H9 (cell line): ENCODE measurements at places on chromosomes 7 and 10. TPM values are rescaled to one million over a fixed set of nuclear protein-coding genes. Genes with fewer than 3 reads are reported as not detected.

The ADARB2 gene
- 0.87 and 1.0 TPM in 2 replicates for total RNA-seq

DNA sequence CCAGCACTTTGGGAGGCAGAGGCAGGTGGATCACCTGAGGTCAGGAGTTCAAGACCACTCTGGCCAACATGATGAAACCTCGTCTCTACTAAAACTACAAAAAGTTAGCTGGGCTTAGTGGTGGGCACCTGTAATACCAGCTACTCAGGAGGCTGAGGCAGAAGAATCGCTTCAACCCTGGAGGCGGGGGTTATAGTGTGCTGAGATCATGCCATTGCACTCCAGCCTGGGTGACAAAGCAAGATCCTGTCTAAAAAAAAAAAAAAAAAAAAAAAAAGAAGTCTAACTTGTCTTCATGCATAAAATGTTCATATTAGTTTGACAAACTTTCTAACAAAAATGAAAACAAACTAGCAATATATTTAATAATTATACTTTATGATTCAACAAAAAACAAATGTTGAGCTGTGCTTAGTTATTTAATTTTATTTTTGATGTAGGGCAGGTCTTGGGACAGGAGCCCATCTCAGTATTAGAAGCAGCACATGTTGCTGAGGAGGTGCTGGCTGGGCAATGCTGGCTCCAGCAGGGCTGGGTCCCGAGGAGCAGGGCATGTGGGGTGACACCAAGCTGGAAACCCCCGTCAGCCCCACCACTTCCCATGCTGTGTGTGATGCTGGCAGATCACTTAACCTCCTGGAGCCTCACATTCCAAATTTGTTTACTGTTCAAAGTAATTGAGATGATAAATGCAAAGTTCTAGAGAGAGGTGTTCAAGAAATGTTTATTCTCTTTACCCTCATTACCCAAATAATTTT is 335.3 kb upstream of the KLF6 start:
- no peak overlapping the region for H3K27ac ChIP-seq
- DNase-seq = no peak
- H3K36me3 ChIP-seq = no peaks in the 10 kb centered on the region
- H3K4me1 ChIP-seq = no peaks in the 10 kb centered on the region
- H3K27me3 ChIP-seq = no peaks in the 10 kb centered on the region

GRCh38 chr7:44065431-44066110 is at the start of gene PGAM2:
PGAM2 (minus strand) TSS chr7:44065567; CDS start chr7:44065529, 38 bp downstream.
- H3K4me3 ChIP-seq = peak within 1 kb of the TSS; percentile 56
- no peaks in the 10 kb centered on the region for H3K27me3 ChIP-seq
- H3K36me3 ChIP-seq = no peaks in the 10 kb centered on the region; the same call in 1 of the 2 replicates
- no peak within 1 kb of the TSS for H3K27ac ChIP-seq

- no peak overlapping the region for H3K27ac ChIP-seq
- H3K36me3 ChIP-seq = no peaks in the 10 kb centered on the region
- DNase-seq = no peak
- no peaks in the 10 kb centered on the region for H3K4me1 ChIP-seq
- no peak overlapping the region for H3K4me3 ChIP-seq
These were observed 32.6 kb upstream of the UNCX start for GRCh38 chr7:1200045-1200444.

- no peak for DNase-seq
- H3K4me3 ChIP-seq = no peak overlapping the region
- H3K4me1 ChIP-seq = no peaks in the 10 kb centered on the region
- no peaks in the 10 kb centered on the region for H3K27me3 ChIP-seq
These were observed 30.9 kb downstream of the CDK1 start for GRCh38 chr10:60809157-60809556.

- H3K4me1 ChIP-seq = no peaks in the 10 kb centered on the region; the same call in 1 of the 2 replicates
- DNase-seq = no peak
- no peaks in the 10 kb centered on the region for H3K27me3 ChIP-seq
- H3K27ac ChIP-seq = no peak overlapping the region
- H3K4me3 ChIP-seq = no peak overlapping the region
- H3K36me3 ChIP-seq = peaks cover 2% of the 10 kb centered on the region; the same call in 1 of the 3 replicates
These were observed 34.2 kb upstream of the SH2B2 start for GRCh38 chr7:102252366-102252982.

DNA sequence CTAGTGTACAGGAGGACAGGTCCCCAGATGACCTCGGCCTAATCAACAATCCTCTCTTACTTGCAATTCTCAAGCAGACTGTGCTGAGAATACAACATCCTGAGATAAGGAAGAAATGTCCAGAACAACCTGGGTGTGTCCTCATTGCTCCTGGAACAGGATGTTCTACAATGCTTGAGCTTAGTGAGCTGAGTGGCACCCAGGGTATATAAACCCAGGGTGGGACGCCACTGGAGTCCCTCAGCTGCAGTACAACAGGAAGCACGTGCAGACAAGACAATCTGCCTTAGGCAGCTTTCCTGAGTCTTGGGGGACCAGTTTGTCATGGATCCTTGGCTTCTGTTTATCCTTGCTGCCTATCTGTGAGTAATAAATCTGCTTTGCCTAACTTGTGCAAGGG is 27.7 kb upstream of the SLC25A13 start:
- H3K4me1 ChIP-seq = no peaks in the 10 kb centered on the region
- H3K4me3 ChIP-seq = no peak overlapping the region
- H3K36me3 ChIP-seq = no peaks in the 10 kb centered on the region
- H3K27me3 ChIP-seq = no peaks in the 10 kb centered on the region
- DNase-seq = no peak

GRCh38 chr7:7964250-7964649 is 4.3 kb upstream of the GLCCI1 start:
- H3K27me3 ChIP-seq = no peaks in the 10 kb centered on the region
- H3K4me1 ChIP-seq = no peaks in the 10 kb centered on the region
- H3K4me3 ChIP-seq = no peak overlapping the region
- DNase-seq = no peak
- no peaks in the 10 kb centered on the region for H3K36me3 ChIP-seq

GRCh38 chr7:94621120-94621519 is 34.8 kb downstream of the SGCE start:
- H3K36me3 ChIP-seq = no peaks in the 10 kb centered on the region
- no peaks in the 10 kb centered on the region; the same call in 1 of the 2 replicates for H3K4me1 ChIP-seq
- no peak overlapping the region for H3K27ac ChIP-seq
- H3K4me3 ChIP-seq = no peak overlapping the region
- H3K27me3 ChIP-seq = no peaks in the 10 kb centered on the region

DNA sequence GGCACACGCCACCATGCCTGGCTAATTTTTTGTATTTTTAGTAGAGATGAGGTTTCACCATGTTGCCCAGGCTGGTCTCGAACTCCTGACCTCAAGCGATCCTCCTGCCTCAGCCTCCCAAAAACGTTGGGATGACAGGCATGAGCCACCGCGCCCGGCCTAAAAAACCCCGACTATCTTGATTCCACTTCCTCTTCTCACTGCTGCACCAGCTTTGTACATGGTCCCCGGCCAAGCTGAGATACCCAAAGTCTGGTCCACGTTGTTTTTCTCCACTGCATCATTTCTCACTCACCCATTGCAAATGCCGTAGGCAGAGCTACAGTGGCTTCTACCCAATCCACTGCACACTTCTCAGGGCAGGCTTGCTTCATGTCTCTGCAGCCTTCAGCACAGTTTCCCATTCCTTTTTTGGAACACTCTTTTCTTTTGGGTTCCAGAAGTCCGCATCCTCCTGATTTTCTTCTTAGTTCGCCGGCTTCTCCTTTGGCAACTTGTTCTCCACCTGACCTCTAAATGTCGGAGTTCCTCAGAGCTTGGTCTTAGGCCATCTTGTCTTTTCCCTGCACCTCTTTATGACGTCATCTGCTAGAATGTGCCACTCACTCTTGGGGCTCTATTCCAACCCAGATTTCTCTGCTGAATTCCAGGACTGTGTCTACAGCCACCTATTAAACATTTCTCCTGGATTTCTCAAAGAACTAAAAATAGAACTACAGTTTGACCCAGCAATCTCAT is 6.0 kb upstream of the GNB2 start:
- no peaks in the 10 kb centered on the region for H3K27me3 ChIP-seq
- H3K36me3 ChIP-seq = no peaks in the 10 kb centered on the region; the same call in 2 of the 3 replicates
- H3K27ac ChIP-seq = no peak overlapping the region
- no peaks in the 10 kb centered on the region for H3K4me1 ChIP-seq
- DNase-seq = no peak
- no peak overlapping the region for H3K4me3 ChIP-seq

GRCh38 chr10:76149602-76150138 is 718.2 kb downstream of the LRMDA start:
- DNase-seq = no peak
- no peaks in the 10 kb centered on the region for H3K27me3 ChIP-seq
- H3K36me3 ChIP-seq = peaks cover 34% of the 10 kb centered on the region
- H3K4me1 ChIP-seq = peaks cover 8% of the 10 kb centered on the region; the same call in 1 of the 2 replicates

- H3K27ac ChIP-seq = no peak overlapping the region
- no peak for DNase-seq
- no peak overlapping the region for H3K4me3 ChIP-seq
- no peaks in the 10 kb centered on the region for H3K27me3 ChIP-seq
- H3K4me1 ChIP-seq = no peaks in the 10 kb centered on the region
These were observed 9.5 kb upstream of the ASB4 start for GRCh38 chr7:95476072-95476847.

DNA sequence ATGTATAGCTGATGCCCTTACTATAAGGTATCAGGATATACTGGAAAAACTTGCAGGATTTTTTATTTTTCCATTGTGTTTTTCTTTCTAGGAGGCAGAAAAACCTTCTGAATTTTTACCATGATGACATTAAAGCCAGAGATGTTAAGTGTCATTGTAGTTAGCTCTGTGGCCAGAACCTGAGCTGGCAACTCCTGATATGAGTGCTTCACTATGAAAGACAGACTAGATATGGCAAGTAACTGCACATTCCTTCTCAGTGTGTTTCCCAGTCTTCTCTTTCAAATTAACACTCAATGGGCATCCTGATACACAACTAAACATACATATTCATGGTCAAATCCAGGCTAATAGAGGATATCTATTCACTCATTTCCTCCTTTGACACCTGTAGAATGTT is 166.2 kb downstream of the CTTNBP2 start:
- peaks cover 3% of the 10 kb centered on the region for H3K36me3 ChIP-seq
- DNase-seq = no peak
- no peak overlapping the region for H3K4me3 ChIP-seq
- H3K4me1 ChIP-seq = no peaks in the 10 kb centered on the region
- H3K27ac ChIP-seq = no peak overlapping the region
- no peaks in the 10 kb centered on the region for H3K27me3 ChIP-seq

- DNase-seq = no peak
- peaks cover 11% of the 10 kb centered on the region; the same call in 2 of the 3 replicates for H3K36me3 ChIP-seq
- H3K27me3 ChIP-seq = no peaks in the 10 kb centered on the region
These were observed 12.3 kb upstream of the ASCC1 start for GRCh38 chr10:72228318-72228751.

The MYL10 gene
- total RNA-seq = 0.50 TPM in 1 of 2 replicates, not detected in the other

- H3K4me1 ChIP-seq = peaks cover 7% of the 10 kb centered on the region; the same call in 1 of the 2 replicates
- no peak overlapping the region for H3K4me3 ChIP-seq
These were observed 409.8 kb downstream of the LRMDA start for GRCh38 chr10:75841266-75841665.

- H3K4me3 ChIP-seq = peak overlapping the region; percentile 9; the same call in 1 of the 3 replicates
- H3K36me3 ChIP-seq = no peaks in the 10 kb centered on the region
- no peak overlapping the region for H3K27ac ChIP-seq
- DNase-seq = peak; percentile 83
- no peaks in the 10 kb centered on the region for H3K4me1 ChIP-seq
These were observed 84.0 kb upstream of the TMEM248 start for GRCh38 chr7:66837007-66837406.

The HTR5A gene
- not detected in 2 replicates for total RNA-seq

DNA sequence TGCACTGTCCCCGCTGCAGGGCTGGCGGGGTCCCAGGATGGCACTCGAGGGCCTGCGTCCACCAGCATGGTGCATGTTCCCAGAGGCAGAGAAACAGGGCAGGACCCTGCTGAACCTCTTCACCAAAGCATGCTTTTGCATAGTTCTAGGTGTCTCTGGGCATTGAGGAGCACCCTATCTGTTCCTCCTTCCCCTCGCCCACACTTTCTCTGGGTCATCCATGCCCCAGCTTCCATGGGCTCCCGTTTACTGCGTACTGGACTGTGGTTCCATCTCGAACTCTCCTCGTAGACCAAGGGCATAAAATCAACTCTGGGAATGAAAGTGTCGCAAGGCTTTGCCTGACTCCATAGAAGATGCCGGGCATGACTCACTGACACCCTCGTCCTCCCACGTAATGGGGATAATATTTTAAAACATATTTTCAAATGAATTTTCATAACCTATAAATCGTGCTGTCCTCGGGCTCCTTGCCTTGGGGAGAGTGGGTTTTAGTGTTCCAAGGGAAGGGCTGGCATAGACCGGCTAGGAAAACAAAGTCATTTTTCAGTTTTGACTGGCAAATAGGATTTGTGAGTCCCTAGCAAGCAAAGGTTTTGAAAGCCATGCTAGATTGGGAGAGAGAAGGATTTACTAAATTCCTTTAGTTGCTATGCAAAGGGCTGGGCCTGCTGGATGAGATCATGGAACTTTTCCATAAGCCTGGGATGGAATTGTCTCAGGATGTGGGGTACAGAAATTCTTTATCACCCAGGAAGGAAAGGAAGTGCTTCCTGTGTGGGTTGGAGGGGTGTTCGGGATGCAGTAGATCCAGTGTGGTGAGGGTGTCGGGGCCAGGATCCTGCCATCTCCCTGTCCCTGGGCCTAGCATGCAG is 498.7 kb upstream of the MKI67 start:
- H3K4me1 ChIP-seq = peaks cover 9% of the 10 kb centered on the region; the same call in 1 of the 2 replicates
- DNase-seq = no peak
- no peaks in the 10 kb centered on the region for H3K27me3 ChIP-seq
- H3K4me3 ChIP-seq = no peak overlapping the region
- H3K36me3 ChIP-seq = 0 out of 2 replicates have a peak, but pooled peaks cover 4% of the 10 kb centered on the region

DNA sequence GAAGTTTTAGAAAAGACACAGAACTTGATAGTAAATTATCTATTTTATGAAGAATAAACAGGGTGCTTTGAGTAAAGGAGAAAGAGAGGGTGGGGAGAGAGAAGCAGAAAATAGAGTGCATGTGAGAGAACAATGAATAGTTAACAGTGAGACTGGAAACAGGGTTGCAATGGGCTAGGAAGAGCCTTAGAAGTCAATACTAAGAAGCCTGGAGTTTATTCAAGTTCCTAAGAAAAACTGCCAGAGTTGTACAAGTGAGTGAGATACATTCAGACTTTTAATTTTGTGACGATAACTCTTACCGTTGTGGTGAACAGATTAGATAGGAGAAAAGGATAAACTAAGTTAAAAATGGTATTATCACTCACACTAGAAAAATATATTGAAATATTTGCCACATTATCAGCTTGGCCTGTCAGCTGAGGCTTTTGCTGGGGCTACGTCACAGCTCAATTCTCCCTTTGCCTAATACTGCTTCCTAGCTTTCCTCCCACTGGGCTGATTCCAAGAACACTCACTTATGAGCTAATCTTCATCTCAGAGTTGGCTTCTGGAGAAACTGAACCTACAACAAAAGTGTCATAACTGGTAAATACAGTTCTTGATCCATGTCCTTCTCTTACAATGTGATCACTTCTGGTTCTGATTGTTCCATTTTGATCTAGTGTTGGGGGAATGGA is 92.7 kb downstream of the SEMA3D start:
- no peaks in the 10 kb centered on the region for H3K4me1 ChIP-seq
- no peak overlapping the region for H3K27ac ChIP-seq
- no peaks in the 10 kb centered on the region for H3K36me3 ChIP-seq
- H3K27me3 ChIP-seq = no peaks in the 10 kb centered on the region
- no peak overlapping the region for H3K4me3 ChIP-seq

The SNX13 gene
- 29.0 and 29.6 TPM in 2 replicates for total RNA-seq

GRCh38 chr7:23622506-23622925 is 25.3 kb downstream of the CCDC126 start:
- H3K4me3 ChIP-seq = no peak overlapping the region
- peaks cover 6% of the 10 kb centered on the region for H3K36me3 ChIP-seq
- H3K4me1 ChIP-seq = no peaks in the 10 kb centered on the region
